ENCODE measurements at places on chromosomes 3 and 15.

DNA sequence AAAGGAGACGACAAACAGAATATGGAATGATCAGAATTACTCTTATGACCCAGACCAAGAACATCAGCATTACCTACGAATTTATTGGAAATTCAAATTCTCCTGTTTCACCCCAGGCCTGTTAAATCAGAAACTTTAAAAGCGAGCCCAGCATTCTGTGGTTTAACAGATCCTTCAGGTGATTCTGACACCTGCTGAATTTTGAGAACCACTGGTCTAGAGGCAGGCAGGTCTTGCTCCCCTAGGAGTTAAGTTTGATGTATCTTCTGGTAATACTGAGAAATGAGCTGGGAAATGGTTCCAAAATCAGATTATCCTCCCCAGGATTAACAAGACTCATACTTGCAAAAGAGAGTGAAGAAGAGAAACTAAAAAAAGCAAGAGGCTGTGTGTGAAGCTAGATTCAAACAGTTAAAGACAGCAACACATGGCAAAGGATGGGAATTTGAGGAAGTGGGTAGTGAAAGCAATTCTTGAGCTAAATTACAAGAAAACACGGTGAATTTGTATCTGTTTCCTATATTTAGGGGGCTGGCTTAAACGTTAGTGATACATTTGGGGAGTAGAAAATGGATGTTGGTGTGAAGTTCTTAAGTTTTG is 66.0 kb downstream of the FLNB start:
- DNase-seq: no peak

- no peak for DNase-seq
Observed at GRCh38 chr3:130256821-130257340, 88.6 kb upstream of the COL6A5 start.

GRCh38 chr3:42308651-42309050 is 42.7 kb upstream of the CCK start:
- no peak for DNase-seq

- DNase-seq: no peak
Observed at GRCh38 chr3:124293584-124293983, 301.7 kb upstream of the ROPN1 start.

DNA sequence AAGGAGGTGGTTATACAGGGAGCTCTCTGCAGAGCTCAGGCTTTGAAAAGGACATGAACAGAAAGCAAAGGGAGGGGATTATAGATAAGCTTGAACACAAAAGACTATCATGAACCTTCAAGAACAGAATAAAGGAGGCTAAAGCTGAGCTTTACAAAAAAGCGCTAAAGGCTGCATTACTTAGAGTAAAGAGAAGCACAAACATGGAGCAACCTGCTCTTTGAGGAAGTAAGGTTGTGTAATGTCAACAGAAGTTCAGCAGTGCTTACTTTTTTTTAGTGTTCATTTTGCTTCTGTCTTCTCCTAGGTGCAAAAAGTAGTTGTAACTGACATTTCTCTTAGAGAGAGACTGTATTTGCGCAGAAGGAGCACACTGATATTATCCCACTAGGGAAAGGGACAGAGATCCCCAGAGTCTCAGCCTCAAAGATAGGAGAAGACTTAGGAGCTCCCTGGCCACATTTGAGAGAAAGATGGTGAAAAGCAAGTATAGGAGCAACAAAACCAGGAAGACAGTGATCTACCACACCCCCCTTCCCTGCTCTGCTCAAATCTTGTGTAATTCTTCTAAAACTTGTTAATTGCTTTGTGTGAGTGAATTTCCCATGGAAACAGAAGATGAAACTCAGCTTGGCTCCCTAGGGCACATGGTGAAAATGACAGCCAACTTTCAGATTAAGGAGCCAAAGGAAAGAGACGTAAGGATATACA is 54.7 kb downstream of the QTRT2 start:
- no peak for DNase-seq

GRCh38 chr3:49349348-49350114 is 8.6 kb downstream of the GPX1 start:
- DNase-seq: no peak

GRCh38 chr3:48118928-48119327 is 69.3 kb downstream of the CDC25A start:
- DNase-seq: no peak

DNA sequence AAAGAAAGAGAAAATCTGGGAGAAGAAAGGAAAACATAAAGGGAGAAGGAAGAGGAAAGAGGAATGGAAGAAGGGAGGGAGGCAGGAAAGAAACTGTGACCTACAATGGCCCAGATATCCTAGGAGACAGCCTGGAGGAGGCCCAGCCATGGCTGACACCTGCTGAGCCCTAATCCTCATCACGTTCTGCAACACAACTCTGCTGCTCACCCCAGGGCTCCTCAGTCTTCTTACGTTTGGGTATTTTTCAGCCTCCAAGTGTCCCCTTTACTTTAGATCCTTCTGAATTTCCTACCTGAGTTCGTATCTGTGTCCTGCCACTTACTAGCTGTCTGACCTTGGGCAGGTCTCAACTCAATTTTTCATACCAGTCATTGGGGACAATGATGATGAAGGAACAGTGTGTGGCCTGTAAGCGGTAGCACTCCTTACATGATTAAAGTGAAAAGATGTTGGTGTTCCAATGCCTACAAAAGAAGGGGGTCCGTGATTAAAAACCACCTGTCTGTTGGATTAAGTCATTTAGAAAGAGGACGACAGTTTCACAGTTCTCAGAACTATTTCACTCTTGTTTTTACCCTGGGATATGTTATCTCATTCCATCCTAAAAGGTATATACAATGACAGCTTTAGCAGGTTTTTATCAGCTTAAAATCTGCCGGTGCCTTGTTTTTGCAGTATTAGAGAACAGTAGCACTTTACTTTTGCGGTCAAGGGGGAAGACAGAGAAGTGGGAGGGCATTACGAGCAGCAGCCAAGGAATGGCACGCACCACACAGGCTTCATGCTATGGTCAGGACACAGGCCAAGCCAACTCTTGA is 47.4 kb downstream of the CCR4 start:
- no peak for DNase-seq

DNA sequence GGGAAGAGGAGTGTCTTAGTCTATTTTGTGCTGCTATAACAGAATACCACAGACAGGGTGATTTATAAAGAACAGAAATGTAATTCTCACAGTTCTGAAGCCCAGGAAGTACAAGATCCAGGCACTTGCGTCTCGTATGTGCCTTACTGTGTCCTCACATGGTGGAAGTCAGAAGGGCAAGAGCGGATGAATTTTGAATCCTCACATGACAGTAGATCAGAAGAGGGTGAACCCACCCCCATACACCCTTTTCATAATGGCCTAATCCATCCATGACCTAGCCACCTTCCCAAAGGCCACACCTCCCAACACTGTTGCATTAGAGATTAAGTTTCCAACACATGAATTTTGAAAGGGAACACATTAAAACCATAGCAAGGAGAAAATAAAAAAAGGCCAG is 18.7 kb upstream of the ANXA2 start:
- no peak for DNase-seq

- DNase-seq: no peak
Observed at GRCh38 chr3:115445559-115445958, 177.8 kb upstream of the GAP43 start.

DNA sequence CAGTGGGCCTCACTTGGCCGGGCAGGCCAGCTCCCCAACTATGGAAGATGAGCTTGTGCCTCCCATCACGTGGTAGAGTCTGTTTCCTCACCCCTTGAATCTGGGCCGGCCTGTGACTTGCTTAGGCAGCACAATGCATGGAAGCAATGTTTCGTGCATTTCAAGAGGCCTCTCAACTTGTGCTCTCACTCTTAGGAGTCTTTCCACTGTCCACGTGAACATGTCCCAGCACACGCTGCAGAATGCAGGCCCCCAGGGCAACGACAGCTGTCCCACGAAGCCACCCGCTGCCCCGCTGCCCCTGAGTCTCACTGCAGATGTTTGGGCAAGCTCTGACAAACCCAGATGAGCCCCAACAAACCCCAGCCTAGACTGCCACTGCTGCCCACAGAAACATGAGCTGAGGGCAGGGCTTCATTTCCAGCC is 27.2 kb upstream of the SLC41A3 start:
- no peak for DNase-seq

DNA sequence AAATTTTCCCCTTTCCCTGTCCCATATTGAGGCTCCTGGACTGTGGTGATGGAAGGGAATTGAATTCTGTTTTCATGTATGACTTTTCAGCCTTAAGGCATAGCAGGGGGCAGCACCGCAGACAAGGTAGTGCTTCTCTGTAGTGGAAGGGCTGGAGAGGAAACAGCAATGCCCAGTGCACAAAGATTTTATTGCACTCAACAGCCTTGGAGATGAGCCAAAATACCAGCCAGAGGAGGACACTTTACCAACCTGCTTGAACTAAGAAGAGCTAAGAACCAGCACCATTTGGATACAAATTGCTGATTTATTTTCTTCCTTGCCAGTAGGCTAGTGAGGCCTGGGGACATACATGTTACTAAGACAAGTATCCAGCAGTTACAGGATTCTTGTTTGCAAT is 98.7 kb downstream of the KCNMB2 start:
- DNase-seq: no peak

DNA sequence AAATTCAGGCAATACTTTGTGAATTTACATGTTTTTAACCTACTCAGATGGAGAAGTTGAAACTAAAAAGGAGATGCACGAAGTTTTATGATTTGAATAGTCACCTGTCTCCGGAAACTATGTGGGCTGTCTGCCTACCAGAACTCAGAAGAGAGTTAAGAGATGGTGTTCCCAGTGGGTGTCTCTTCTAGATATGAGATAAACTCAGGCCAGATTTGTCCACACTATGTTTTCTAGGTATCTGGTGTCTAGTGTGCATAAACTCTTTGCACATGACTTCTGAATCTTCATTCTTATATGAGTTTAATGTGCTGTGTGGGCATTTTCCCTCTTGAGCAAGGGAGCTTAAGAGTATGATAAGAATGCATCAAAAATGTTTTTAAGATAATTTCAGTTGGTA is 222.8 kb downstream of the FOXP1 start:
- no peak for DNase-seq

DNA sequence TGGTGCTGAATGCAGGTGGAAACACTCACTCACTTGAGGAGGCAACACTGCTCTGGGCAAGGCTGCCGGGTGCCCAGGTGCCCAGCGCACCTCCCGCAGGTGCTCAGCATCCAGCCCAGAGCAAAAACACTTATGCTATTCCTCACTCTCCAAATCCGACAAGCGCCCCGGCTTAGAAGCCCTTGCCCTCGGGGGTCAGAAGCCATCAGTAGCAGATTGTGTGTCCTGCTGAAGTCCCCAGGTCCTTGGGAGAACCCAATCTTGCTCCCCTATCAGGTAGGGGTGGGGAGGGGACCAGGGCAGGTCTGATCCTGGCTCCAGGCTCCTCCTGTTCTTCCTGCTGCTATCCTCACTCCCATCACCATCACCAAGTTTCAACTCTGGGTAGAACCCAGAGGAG is 46.7 kb downstream of the TLE3 start:
- DNase-seq: no peak

GRCh38 chr15:60961541-60962485 is 267.3 kb downstream of the RORA start:
- DNase-seq: no peak

- no peak for DNase-seq
Observed at GRCh38 chr3:183151821-183152351, 10.6 kb downstream of the LAMP3 start.

- no peak for DNase-seq
Observed at GRCh38 chr3:55296791-55297190, 190.3 kb downstream of the WNT5A start.

DNA sequence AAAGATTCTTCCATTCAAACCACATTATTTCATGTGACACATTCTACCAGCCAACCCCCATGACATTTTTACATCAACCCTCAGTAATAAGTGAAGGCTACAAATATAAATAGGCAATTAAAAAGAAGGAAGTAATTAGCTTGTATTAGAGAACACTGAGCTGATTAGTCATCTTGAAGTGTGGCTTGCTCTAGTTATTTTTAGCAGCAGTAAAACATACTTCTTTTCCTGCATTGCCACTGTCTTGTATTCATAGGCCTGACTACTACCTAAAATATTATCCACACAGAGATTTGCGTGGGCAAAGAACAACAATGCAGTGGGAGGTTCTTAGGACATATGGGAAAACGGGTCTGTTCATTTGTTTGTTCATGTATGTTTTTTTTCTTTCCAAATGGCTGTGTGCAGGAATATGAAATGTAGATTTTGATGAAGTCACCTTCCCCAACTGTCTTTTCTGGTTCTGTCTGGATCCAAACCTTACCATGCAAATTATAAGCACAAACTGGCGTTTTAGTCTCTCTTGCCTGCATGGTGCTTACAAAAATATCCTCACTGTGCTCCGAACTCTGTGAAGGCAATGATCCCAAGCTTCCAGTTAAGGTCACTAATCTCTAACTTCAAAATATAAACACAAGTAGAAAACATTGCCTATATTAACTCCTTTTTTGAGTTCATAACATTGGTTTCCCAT is 31.5 kb upstream of the TM4SF4 start:
- DNase-seq: no peak

GRCh38 chr3:54125300-54125699 is 2.9 kb downstream of the CACNA2D3 start:
- no peak for DNase-seq

DNA sequence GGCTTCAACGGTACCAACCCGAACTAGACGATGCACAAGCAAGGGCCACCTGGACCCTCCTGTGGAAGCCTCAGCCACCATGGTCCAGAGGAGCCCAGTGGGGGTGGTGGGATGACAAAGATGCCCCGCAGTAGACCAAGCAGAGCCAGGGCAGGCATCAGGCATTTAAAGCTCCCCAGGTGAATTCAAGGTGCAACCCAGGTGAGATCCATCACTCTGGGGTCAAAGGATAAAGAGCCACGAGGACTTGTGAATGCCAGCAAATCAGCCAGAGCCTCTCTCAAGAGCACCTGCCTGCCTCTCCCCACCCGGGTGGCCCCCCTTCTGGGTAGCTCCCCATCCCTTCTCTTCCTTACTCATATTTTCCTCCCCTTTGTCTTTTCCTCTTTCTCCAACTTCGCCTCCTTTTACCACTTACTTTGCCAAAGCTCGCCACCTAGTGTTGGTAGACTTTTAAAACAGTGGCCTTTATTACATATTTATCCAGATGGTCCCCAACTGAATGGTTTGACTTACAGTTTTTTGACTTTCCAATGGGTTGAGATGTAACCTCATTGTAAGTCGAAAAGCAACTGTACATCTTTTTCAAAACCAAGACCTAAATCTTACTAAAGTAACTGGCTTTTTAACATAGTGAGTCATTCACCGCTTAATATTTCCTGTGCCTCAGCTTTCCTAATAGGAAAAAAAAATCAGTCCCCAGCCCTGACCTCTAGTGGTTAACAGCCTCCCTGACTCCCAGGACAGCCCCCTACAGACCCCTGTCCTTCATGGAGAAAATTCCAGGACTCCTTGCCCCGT is 18.8 kb downstream of the PLA2G4F start:
- DNase-seq: no peak

GRCh38 chr3:130903412-130903908 is 9.6 kb downstream of the ATP2C1 start:
- DNase-seq: no peak

- no peak for DNase-seq
Observed at GRCh38 chr15:100340721-100341238, 995 bp downstream of the ADAMTS17 start.
